Epithelial cell of proximal tubule (primary cell): ENCODE measurements at places on chromosomes 4 and X.

DNA sequence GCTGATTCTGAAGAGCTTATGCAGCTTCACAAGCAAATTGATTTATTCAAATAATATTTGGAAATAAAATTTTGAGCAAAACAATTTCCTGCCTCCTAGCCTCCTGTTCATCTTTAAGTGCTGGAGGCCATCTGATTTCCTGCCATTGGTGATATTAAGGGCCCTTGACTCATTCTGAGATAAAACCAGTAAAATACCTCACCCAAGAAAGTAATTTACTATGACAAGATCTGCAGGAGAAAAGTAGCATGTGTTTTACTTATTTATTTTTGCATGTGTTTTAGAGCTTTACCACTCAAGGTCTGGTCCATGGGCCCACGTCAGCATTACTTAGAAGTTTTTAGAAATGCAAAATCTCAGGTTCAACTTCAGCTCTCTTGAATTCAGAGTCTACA, 67.7 kb downstream of the DCLK2 start:
- no peak for DNase-seq

DNA sequence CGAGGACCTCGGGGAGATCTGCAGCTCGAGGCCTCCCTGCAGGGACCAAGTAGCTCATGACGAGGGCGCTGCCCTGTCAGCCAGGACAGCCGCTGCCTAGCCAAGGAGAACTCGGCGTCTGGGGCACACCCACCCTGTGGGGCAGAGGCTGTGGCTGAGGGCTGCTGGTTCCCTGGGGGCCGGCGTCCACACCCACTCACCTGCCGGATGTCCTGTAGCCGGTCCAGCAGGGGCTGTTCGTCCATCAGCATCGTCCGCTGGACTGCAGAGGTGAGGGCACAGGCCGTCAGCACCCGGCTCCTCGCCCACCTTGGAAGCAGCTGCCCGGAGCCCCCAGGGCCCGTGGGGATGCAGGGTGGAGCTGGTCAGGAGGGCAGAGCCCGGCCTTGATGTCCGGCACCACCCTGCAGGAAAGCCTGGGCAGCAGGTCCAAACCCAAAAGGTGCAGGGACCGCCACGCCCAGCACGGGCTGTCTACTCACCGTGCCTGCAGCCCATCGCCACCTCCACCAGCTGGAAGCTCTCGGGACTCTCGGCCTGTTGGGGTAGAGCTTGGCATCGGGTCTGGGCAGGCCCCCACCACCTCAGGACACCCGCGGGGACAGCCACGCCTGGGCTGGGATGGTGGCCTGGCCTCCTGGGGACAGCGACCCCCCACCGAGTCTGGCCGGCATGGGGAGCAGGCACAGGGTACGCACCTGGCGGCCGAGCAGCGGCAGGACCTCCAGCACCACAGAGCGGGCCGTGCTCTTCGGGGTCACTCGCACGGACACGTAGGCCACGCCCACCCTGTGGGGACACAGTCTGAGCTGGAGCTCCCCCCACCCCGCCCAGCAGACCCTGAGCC, 6.9 kb downstream of the DGKQ start:
- no peak for DNase-seq

DNA sequence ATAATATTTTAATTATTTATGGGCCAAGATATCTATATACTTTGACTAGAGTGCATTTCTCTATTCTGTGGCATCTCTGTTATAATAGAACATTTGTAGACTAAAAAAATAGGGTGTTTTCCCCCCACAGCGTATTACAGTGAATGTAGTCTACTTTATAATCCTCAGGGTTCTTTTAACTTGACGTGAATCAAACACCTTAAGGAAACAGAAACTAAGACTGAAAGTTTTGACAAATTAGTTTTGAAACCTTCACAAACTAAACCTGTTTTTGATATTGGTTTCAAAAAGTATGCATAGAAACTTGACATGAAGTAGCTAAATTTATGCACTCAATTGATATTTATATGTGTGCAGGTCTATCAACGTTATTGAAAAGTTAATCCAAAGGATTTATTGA, 1963.1 kb upstream of the TENM3 start:
- no peak for DNase-seq

GRCh38 chrX:54043541-54044125, 640 bp downstream of the PHF8 start:
- no peak for DNase-seq

DNA sequence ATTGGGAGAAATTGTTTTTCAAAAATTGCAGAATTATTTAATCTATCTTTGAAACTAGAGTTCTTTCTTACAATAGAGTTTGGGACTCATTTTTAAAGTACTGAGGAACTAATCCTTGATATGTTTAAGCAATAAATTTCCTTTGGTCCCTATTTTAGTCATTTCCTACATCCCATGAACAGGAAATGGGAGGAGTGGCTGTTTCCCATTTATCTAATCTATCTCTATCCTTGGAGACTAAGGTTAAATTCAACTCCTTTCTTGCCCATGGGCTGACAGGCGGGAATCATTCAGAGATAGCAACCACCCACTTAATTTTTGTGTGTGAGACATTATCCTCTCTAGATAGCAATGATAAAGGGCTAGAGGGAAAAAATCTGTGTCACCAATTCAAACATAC, 131.6 kb upstream of the EMCN start:
- no peak for DNase-seq

GRCh38 chr4:102586644-102587021, 85.5 kb downstream of the NFKB1 start:
- no peak for DNase-seq

- DNase-seq, result peak; percentile 68
Observed at GRCh38 chr4:23945451-23946017, 55.7 kb upstream of the PPARGC1A start.

- peak; percentile 40 for DNase-seq
Observed at GRCh38 chrX:152861116-152861515, 30.3 kb downstream of the NSDHL start.

DNA sequence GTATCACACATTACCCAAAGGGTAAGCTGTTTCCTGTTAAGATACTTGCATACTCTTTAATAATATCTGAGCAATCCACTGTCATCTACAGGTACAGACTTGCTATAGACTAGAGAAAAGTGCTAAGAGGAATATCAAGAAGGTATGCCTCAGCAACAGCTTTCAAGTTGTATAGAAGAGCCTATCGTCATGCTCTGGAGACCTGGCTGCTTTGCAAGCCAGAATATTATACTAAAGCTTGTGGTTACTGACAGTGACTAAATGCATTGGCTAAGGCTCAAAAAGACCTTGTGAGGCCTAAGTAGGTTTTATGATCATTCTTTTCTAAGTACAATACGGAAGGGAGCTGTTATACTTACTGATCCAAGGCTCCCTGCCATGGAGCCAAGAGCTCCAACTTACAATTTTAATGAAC, 11.3 kb downstream of the LAMP2 start:
- DNase-seq, result peak; percentile 62

DNA sequence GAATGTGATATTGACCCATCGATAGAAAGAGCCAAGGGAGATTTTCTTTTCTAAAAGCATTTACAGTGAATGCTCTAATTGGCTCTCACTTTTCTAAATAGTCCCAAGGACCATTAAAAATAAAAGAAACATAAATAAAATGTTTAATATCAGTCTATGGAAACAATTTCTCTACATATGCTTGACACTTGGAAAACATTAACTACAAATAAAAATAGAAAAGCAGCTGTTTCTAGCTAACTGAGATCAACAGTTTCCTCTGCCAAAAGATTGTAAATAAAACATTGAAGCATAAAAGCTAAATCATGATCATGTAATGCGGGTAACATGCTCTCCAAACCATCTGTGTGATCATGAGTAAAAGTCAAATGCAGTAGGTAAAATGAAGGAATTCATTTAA, 49.7 kb downstream of the CORIN start:
- DNase-seq, result no peak

DNA sequence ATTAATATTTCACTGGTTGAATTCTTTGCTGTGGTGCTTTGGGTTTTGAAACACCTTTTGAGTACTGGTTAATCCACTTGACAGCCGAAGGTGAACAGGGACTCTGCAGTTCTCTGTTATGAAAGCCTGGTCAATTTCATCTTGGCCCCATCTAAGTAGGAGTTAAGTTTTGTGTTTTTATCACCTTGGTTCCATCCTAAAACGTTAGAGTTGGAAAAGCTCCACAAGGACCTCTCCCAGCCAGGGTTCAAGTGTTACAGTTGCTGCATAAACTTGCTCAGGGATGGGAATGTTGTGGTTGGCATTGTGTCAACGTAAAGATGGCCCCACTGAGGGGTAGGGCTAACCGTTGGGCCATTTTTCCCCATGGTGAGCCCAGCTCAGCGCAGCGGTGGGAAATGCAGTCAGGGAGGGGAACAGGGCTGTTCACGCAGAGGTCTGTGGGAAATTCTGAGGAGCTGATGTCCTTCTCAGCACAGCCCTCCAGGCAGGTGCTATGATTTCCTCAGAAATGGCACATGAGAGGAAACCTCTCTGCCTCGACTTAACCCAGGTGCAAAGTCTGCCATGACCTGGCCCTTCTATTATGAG, 188.7 kb downstream of the STIM2 start:
- no peak for DNase-seq
